ENCODE measurements at places on chromosomes 16 and 17.

DNA sequence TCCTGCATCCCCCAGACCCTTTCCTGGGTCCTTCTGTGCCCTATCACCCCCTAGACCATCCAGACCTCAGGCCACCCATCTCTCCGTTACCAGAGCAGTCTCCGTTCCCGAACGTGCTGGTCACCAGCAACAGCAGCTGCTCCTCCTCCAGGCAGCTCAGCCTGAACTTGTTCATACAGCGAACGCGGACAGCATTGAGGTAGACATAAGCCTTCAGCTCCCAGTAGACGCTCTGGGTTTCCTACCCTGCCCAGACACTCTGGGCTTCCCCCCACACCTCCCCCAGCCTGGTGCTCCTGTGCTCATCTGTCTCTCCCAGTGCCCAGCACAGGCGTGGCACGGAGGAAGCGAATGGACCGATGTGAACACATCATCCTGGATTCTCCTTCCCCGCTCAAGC, 41.6 kb upstream of the RNFT1 start:
- no peak for DNase-seq

DNA sequence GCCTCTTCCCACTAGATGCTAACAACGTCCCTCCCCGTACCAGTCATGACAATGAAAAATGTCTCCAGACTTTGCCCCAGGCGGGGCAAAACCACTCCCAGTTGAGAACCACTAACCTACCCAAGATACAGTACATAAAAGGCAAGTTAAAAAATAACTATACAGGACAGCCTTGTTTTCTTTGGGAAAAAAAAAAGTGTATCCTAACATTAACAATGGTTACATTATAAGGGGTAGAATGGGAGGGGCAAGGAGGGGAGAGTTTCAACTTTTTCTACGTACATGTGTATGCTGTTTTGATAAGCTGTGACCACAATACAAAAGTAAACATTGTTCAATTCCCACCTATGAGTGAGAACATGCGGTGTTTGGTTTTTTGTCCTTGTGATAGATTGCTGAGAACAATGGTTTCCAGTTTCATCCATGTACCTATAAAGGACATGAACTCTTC, 94.9 kb downstream of the TOX3 start:
- no peak for DNase-seq

- DNase-seq: no peak
Measured at GRCh38 chr16:23182679-23183542, at the start of gene SCNN1G. TSS of gene SCNN1G (plus strand) at chr16:23182745. CDS start at chr16:23186272, 3,527 bp downstream.

GRCh38 chr17:77387891-77388290, 247.1 kb downstream of the SEC14L1 start:
- DNase-seq: no peak

DNA sequence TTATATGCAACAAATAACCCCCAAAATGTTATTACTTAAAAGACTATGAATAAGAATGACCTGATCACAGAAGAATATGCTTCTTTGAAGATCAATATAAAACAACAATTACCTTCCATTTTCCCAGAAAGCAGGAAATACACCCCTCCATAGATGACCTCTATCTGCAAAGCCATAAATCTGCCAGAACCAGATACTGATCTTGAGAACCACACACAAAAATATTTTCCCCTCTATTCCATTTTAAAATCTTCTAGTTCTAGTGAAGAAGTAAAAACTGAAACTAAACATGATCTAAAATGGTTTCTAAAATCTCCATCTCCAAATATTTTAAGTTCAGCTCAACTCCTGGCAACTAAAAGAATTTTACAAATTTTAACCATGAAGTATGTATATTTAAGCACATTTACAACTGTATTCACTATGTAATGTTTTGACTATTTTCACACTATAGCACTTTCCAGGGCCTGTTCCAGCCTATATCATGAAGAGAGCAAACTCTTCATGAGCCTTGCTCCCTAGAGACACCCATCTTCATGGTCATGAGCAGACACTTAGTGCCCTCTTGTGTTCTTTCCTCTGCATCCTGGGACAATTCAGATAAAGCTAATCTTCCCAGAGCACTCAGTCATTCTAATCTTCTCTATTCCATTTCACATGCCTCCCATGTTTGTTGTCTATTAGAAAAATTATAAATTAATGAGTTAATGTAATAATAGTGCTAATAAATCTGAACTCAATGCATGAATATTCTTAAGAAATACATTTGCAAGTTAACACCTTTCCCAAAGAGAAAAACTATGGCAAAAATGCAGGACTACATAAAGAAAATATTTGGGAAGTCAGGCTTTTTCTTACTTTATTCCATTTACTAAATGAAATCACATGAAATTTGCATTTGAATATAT, 87.0 kb downstream of the HELZ start:
- DNase-seq: no peak

- DNase-seq: no peak
Measured at GRCh38 chr17:80826346-80826954, 165.2 kb upstream of the CHMP6 start.

GRCh38 chr16:646679-647172, 2.4 kb upstream of the WDR90 start:
- no peak for DNase-seq

DNA sequence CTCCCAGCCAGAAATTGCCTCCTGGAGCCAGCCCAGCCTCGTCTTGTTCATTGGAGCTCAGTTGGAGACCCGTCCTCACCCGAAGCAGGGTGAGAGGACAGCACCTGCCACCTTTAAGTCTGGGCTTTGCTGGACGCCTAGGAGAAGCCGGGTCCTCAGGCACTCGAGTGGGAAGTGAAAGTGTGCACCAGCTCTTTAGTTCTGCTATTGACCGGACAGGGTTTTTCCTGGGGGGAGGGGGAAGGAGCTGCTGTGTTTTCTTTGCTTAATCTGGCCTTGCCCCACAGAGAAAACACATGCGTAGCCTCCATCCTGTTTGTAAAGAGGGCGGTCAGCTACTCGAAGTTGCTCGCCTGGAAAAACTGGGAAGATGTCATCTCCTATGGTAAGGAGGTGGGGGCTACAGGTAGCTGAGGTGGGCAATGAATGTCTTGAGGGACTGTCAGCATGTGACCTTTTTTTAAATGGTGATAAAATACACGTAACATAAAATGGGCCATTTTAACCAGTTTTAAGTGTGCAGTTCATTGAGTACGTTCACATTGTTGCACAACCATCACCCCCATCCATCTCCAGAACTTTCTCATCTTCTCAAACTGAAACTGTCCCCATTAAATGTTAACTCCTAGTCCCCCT, 34.4 kb downstream of the CMIP start:
- DNase-seq: no peak

DNA sequence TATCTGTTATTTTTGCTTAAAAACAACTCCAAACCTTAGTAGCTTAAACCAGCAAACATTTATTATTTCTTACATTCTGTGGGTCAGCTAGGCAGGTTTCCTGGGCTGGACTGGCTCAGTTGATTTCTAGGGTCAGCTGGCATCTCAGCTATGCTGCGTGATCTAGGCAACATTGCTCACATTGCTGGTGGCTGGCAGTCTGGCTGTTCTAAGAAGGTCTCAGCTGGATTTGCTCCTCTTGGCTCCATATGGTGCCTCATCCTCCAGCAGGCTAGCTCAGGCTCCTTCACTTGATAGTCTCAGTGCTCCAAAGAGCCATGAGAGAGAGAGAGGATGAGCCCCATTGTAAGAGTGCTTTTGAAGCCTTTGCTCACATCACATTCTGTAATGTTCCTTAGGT, 470.6 kb upstream of the CDH5 start:
- DNase-seq: no peak

GRCh38 chr16:88688013-88688778, 1.9 kb upstream of the SNAI3 start:
- DNase-seq: no peak

- no peak for DNase-seq
Measured at GRCh38 chr17:55812323-55812722, 61.5 kb downstream of the PCTP start.

DNA sequence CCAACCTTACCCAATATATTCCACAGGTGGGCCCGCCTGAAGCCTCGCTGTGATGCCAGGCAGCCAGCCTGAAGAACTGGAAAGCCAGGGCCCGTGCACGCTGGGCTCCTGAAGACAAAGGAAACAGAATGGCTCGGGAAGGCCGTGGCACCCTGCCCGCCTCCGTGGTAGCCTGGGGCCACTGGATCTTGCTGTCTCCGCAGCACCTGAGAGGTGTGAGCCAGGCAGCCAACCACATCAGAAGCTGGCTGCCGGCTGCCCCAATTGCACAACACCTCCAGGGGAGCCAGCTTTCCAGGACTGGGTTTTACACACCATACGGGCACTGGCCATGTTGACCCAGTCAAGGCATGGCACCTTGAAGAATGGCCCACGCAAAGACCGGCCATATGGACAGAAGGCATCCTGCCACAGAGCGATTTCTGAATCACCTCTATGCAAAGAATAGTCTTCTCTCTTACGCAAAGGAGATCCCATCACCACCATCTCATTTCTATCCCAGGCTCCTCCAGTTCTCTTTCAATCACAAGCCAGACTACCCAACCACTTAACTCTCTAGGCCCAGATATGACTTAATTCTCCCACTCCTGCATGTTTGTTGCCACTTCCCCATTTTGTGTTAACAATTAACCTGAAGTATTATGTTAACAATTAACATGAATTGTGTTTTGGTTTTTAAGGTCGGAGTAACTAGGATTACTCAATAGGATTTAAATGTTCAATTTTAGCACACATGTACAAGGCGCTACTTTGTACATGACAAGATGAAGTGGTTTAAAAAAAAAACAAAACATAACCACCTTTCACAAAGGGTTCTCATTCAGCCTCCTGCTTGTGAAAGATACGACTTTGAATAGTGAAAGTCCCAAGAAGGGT, 32.1 kb downstream of the ZFHX3 start:
- no peak for DNase-seq

- DNase-seq: no peak
Measured at GRCh38 chr16:79169239-79169638, 431.3 kb downstream of the MAF start.

DNA sequence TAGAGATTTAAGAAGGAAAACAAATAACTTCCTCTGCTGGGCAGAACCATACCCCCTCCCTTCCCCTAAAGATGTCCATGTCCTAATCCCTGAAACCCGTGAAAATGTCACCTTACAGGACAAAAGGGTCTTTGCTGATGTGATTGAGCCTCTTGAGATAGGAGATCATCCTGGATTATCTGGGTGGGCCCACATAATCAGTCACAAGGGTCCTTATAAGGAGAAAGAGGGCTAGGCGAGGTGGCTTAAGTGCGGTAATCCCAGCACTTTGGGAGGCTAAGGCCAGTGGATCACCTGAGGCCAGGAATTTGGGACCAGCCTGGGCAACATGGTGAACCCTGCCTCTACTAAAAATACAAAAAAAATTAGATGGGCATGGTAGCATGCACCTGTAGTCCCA, 12.0 kb upstream of the SLC39A11 start:
- no peak for DNase-seq

DNA sequence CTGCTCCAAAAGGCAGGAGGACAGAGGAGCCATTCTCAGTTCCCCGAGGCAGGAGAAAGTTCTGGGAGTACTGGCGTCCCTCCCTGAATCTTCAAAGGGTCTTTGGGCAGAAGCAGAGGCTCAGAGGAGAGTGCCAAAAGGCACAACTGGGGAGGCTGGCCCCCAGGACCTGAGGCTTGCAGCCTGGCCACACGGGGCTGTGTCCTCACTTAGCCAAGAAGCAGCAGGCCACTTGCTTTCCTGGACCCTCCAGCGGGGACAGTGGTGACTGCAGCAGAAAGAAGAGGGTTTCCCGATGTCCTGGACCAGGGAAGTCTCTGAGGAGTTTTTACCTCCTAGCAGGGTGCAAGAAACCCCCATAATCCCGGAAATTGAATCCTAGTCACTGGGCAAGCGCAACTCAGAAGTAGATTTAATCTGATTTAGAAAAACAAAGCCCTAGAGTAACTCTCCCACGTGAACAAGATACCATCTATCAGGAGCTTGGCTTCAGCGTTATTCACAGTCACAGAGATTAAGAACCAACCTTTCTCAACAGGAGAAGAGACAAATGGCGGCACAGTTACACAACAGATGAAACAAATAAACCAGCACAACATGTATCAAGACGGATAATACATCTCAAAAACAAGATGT, 25.5 kb upstream of the BCO1 start:
- DNase-seq: no peak

DNA sequence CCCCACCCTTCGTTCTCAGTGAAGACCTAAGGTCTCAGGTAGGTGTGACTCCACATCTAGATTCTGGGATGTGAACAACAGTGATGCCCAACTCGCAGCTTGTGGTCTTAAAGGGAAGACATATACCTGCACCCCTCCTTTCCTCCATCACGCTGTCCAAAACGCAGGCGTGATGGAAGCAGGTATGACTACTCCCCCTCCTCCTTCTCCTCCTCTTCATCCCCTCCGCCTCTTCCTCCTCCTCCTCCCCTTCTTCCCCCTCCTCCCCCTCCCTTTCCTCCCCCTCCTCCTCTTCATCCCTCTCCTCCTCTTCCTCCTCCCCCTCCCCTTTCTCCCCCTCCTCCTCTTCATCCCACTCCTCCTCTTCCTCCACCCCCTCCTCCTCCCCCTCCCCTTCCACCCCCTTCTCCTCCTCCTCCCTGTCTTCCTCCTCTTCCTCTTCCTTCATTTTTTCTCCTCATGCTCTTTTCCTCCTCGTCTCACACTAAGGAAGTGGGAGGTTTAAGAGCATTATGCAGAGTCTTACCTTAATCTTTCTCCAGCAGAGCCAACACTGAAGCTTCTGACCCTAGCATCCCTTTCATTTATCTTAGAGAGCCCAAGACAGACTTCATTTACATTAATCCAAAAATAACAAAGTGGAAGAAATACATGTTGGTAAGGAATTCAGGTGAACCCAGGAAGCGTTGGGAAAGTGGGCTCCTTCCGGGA, 352.5 kb downstream of the FOXL1 start:
- DNase-seq: no peak

- DNase-seq: no peak
Measured at GRCh38 chr17:37284191-37284590, 91.6 kb upstream of the C17orf78 start.

- DNase-seq: no peak
Measured at GRCh38 chr17:14269473-14269872, 31.4 kb upstream of the HS3ST3B1 start.

- DNase-seq: no peak
Measured at GRCh38 chr16:14310519-14310991, 239.4 kb downstream of the MRTFB start.

GRCh38 chr16:14378689-14379467, 251.2 kb downstream of the PARN start:
- DNase-seq: no peak

GRCh38 chr17:21511363-21512195, 135.4 kb downstream of the KCNJ12 start:
- DNase-seq: peak; percentile 20

- no peak for DNase-seq
Measured at GRCh38 chr17:50316016-50316587, 29.8 kb upstream of the XYLT2 start.

GRCh38 chr17:73462823-73463222, 151.0 kb upstream of the CDC42EP4 start:
- no peak for DNase-seq

DNA sequence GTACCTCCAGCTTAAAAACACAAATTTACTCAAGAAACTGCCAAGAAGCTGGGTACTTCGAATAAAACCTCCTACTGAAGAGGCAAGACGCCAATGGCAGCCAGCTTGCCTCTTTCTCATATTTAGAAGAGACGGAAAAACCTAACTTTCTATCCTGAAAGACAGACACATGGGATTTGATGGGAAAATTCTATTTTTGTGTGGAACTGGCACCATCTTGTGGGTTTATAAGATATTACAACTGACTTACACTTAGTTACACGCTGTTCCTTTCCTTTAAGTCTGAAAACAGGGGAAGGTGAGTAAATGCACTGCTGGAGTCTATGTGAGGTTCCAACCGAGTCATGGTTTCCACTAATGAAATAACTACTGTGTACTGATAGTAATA, 10.3 kb downstream of the ZNF18 start:
- no peak for DNase-seq

- DNase-seq: no peak
Measured at GRCh38 chr17:27233059-27233458, 60.9 kb upstream of the WSB1 start.
